ENCODE measurements at places on chromosomes 12 and 14. TPM values are rescaled to one million over a fixed set of nuclear protein-coding genes. Genes with fewer than 3 reads are reported as not detected.

- no peaks in the 10 kb centered on the region for H3K36me3 ChIP-seq
- no peak overlapping the region for H3K4me3 ChIP-seq
- no peaks in the 10 kb centered on the region for H3K4me1 ChIP-seq
These were observed 377.1 kb upstream of the SFSWAP start for GRCh38 chr12:131333621-131334440.

Gene SLC6A12
- polyA plus RNA-seq = not detected

- no peaks in the 10 kb centered on the region for H3K27me3 ChIP-seq
- no peak overlapping the region for H3K27ac ChIP-seq
- no peak for DNase-seq
- no peak overlapping the region for H3K4me3 ChIP-seq
- H3K36me3 ChIP-seq = peaks cover 15% of the 10 kb centered on the region
These were observed 22.9 kb downstream of the DICER1 start for GRCh38 chr14:95134304-95134933.

DNA sequence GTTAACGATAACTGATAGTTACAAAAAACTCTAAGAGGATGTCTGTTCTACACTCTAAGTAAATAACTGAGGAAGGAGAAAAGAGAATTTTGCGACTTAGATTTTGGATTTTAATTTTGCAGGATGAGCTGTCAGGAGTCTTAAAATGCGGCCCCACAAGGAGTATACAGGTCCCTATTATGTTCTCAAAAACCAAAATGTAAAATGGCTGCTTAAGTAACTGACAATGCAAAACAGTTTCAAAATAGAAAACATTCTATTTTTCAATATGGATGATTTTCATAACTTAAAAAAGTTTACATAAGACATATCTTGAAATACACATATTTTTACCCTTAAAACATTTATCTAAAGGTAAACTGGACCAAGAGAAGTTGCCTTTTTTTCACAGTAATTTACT, 2.6 kb downstream of the CD69 start:
- H3K4me3 ChIP-seq = no peak overlapping the region
- H3K27ac ChIP-seq = no peak overlapping the region
- no peak for DNase-seq
- H3K4me1 ChIP-seq = no peaks in the 10 kb centered on the region

DNA sequence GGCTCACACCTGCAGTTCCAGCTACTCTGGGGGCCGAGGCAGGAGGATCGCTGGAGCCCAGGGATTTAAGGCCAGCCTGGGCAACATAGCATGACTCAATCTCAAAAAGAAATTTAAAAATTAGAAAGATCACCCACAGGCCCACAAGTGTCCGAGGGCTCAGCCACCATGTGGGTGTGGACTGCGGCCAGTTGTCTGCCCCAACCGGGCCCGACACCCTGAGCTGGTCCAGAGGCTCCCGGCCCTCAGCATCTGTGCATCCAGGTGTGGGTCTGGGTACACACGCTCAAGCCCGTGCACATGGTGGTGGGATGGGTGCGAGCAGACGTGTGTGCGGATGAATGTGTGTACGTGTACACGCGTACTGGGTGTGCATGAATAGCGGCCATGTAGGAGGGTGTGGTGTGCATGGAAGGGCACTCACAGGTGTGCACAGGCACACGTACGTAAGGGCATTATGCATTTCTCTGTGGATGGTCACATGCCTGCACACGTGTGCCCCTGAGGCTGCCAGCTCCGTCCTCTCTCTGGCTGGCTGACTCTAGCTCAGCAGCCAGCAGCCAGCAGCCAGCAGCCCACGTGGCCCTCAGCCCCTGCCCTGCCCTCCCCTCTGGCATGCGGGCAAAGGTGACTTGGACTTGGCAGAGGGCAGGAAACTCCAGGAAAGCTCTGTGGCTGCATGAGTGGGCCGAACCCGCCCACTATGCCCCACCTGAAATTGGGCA, 23.3 kb upstream of the NUDT14 start:
- peak; percentile 60 for DNase-seq
- no peak overlapping the region for H3K4me3 ChIP-seq
- no peaks in the 10 kb centered on the region for H3K36me3 ChIP-seq
- no peak overlapping the region for H3K27ac ChIP-seq

Gene FAM234B
- 5.6 TPM for polyA plus RNA-seq

DNA sequence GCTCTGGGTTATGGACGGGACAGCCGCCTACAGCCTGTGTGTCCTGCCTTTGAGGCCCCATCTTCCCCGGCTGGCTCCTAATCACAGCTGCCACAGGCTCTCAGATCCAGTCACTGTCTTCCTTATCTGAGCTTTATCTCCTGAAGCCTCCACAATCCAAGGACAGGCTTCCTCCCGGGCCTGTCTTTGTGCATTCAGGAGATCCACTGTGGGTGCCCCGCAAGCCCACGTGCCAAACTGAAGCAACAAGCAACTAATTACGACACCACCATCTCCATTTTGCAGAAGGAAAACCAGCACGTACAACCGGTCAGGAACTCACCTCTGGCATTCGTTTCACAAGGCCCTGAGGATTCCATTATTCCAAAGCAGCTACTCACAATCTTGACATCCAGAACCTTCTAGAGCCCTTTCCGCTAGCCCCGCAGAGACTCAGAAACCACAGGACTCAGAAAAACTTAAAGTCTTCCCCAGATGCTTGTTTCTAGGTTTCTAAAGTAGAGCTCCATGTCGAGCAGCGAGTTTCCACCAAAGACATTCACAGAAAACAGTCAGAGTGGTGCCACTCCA, 14.0 kb downstream of the SYNE3 start:
- peaks cover 29% of the 10 kb centered on the region for H3K4me1 ChIP-seq
- no peak overlapping the region for H3K4me3 ChIP-seq
- H3K27ac ChIP-seq = no peak overlapping the region
- H3K36me3 ChIP-seq = no peaks in the 10 kb centered on the region

GRCh38 chr12:40551466-40551865, 140.8 kb upstream of the CNTN1 start:
- H3K36me3 ChIP-seq = no peaks in the 10 kb centered on the region
- no peaks in the 10 kb centered on the region for H3K27me3 ChIP-seq
- DNase-seq = peak; percentile 7
- no peak overlapping the region for H3K4me3 ChIP-seq
- no peaks in the 10 kb centered on the region for H3K4me1 ChIP-seq

Gene TCTN2
- 5.0 TPM for polyA plus RNA-seq

Gene TMEM119
- 58.1 TPM for polyA plus RNA-seq

Gene OR6C68
- not detected for polyA plus RNA-seq

DNA sequence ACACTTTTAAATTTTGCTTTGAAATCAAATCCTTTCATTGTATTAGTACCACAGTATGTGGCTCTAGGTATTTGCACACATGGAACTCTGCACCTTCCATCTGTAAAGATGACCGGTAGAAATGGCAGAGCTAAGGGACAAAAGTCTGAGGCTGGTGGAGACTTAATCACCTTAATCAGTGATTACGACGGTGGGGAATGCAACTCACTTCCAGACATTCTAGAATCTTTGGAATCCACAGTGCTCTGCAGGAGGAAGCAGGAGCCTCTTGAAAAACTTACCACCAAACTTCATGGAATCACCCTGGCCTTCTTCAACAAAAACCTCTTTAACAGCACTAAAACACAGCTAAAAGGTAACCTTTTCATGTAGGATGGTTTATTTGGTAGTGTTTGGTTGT, 3.9 kb upstream of the DACT1 start:
- H3K4me1 ChIP-seq = peaks cover 17% of the 10 kb centered on the region
- peaks cover 2% of the 10 kb centered on the region for H3K27me3 ChIP-seq
- no peak overlapping the region for H3K27ac ChIP-seq

DNA sequence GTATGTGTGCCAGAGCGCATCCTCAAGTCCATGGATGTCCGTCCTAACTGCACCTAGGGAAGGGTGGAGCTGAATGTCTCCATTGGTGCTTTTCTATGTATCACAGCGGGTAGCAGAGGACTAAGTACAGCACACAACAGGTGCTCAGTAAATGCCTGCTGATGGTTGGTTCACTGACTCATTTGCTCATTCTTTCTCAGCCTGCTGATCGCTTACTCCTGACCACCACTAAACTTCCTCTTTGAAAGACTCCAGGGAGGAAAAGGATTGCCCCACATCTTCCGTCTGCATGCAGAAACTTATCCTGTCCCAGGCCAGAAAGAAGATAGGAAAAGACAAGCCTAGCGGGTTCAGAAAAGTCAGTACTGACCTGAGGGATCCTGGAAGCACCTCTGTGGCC, 66.3 kb downstream of the B4GALNT3 start:
- H3K27me3 ChIP-seq = no peaks in the 10 kb centered on the region
- no peak for DNase-seq
- H3K36me3 ChIP-seq = no peaks in the 10 kb centered on the region
- peaks cover 9% of the 10 kb centered on the region for H3K4me1 ChIP-seq
- H3K27ac ChIP-seq = no peak overlapping the region
- H3K4me3 ChIP-seq = no peak overlapping the region

Gene OVCH1
- polyA plus RNA-seq = not detected

DNA sequence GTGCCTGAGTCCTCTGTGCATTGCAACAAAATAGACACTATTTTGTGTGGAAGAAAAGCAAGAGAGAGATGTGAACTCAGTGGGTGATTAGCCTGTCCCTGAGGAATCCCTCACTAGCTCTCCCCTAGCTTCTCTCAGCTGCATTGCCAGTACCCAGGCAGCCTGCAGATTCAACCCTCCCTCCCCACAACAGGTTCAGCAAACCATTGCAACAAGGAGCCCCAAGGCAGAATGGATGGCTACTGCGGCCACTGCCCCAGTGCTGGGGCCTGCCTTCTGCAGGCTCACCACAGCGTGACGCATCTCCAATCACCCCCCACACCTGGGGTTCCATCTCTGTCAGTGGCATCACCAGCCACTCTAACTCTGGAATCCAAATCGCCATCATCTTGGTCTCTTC, 2.3 kb downstream of the CRACR2A start:
- no peak overlapping the region for H3K4me3 ChIP-seq
- DNase-seq = no peak
- no peaks in the 10 kb centered on the region for H3K27me3 ChIP-seq
- no peaks in the 10 kb centered on the region for H3K36me3 ChIP-seq
- no peaks in the 10 kb centered on the region for H3K4me1 ChIP-seq

GRCh38 chr14:81371802-81372201, 28.3 kb downstream of the STON2 start:
- H3K27ac ChIP-seq = no peak overlapping the region
- H3K27me3 ChIP-seq = peaks cover 3% of the 10 kb centered on the region
- no peak overlapping the region for H3K4me3 ChIP-seq
- no peaks in the 10 kb centered on the region for H3K36me3 ChIP-seq
- no peaks in the 10 kb centered on the region for H3K4me1 ChIP-seq

Gene TOGARAM1
- 10.5 TPM for polyA plus RNA-seq

Gene CLEC4C
- polyA plus RNA-seq = not detected

Gene FGFR1OP2
- polyA plus RNA-seq = 46.1 TPM

- H3K36me3 ChIP-seq = 0 out of 2 replicates have a peak, but pooled peaks cover 6% of the 10 kb centered on the region
- no peaks in the 10 kb centered on the region for H3K27me3 ChIP-seq
- H3K27ac ChIP-seq = peak overlapping the region; percentile 86
- H3K4me3 ChIP-seq = peak overlapping the region; percentile 36
These were observed 124.2 kb downstream of the HMGA2 start for GRCh38 chr12:65948320-65949008.

- no peak for DNase-seq
- no peak overlapping the region for H3K27ac ChIP-seq
- no peaks in the 10 kb centered on the region for H3K27me3 ChIP-seq
- no peaks in the 10 kb centered on the region for H3K36me3 ChIP-seq
- H3K4me1 ChIP-seq = peaks cover 41% of the 10 kb centered on the region
These were observed 17.0 kb downstream of the TMEM30B start for GRCh38 chr14:61264010-61264571.

- peak overlapping the region; percentile 93 for H3K27ac ChIP-seq
- H3K36me3 ChIP-seq = peaks cover 10% of the 10 kb centered on the region
- peak; percentile 100 for DNase-seq
- no peaks in the 10 kb centered on the region for H3K27me3 ChIP-seq
- H3K4me1 ChIP-seq = peaks cover 25% of the 10 kb centered on the region
These were observed 25.6 kb downstream of the ELK3 start for GRCh38 chr12:96219700-96220206.

GRCh38 chr12:92866418-92866817, 62.7 kb downstream of the EEA1 start:
- no peak for DNase-seq
- H3K4me1 ChIP-seq = peaks cover 9% of the 10 kb centered on the region
- H3K36me3 ChIP-seq = peaks cover under 1% of the 10 kb centered on the region
- H3K4me3 ChIP-seq = no peak overlapping the region
- no peak overlapping the region for H3K27ac ChIP-seq
- H3K27me3 ChIP-seq = no peaks in the 10 kb centered on the region

DNA sequence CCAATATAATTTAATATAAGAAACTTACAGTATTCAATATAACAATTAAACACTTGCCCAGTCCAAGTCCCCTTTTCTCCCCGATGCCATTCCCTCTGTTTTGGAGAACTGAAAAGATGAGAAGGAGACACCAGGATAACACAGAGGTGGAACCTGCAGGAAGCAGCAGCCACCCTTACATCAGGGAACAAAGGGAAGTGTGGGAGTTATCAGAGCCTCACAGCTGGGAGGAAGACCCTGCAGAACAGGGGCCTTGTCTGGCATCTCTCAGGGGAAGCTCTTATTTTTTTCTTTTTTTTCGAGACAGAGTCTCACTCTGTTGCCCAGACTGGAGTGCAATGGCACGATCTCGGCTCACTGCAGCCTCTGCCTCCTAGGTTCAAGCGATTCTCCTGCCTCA, 52.6 kb downstream of the CALM1 start:
- H3K36me3 ChIP-seq = no peaks in the 10 kb centered on the region
- no peak overlapping the region for H3K27ac ChIP-seq
- H3K27me3 ChIP-seq = peaks cover under 1% of the 10 kb centered on the region
- DNase-seq = no peak
- H3K4me3 ChIP-seq = no peak overlapping the region

DNA sequence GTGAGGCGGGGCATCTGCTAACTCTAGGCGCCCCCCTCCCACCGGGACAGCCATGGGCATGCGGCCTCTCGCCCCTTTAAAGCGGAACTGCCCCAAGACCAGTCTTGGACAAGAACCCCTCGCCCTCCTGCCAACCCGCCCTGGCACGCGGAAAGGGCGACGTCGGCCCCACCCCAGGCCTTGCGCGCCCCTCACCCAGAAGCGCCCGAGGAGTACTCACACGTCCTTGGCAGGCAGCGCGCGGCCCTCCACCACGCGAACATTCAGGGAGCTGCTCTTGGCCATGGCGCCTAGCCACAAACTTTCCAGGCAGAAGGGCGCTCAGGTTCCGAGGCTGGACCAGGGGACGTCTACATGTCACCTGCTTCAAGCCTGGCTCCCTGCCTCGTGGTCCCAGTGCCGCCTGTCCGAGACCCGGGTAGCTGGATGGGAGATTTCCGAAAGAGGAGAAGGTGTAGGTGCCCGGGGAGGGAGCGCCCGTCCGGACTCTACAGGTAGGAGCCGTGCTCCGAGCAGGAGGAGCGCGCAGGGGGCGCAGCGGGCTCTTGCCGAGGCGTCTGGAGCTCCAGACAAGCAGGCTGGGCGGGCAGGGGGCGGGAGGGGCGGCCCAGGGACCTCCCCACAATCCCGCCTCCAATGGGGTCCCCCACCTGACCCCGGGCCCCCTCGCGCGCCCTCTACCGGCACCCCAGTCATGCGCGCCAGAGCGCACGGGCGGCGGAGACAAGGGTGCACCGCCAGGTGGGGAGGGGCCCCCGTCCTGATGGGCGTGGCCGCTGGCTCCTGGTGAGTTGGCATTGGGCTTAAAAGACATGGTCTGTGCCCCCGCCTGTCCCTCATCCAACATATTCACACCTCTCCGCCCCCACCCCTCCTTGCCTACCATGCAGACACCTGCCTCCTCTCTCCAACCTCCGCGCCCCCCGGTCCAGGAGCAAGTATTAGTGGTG, at the start of gene RASAL1:
Gene RASAL1, minus strand, starts transcription at position 584 of the 950 bp plus-strand sequence. Its CDS starts 299 bp downstream, at position 285.
- H3K36me3 ChIP-seq = no peaks in the 10 kb centered on the region
- no peak within 1 kb of the TSS for H3K4me3 ChIP-seq
- DNase-seq = no peak
- no peak within 1 kb of the TSS for H3K27ac ChIP-seq
- H3K27me3 ChIP-seq = peaks cover 22% of the 10 kb centered on the region
